ENCODE measurements at places on chromosomes 5 and 9.

DNA sequence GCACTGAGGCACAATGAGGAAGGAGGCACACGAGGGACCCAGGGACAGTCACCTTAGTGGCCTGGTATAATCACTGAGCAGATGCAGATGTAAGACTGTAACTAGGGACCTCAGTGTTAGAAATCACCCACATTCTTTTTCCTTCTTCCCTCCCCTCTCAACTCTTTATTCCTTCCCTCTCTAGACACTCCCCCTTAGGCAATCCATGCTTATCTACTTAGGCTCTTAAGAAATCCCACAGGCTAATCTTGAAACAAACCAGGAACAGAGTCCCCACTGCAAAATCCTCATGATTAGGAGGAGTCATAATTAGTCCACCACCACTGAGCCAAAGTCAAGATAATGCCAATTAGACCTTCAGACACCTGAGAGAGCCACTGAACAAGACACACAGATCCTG is 84.7 kb downstream of the ELAVL2 start:
- DNase-seq, result no peak

- DNase-seq, result no peak
These were observed 27.5 kb downstream of the STK10 start for GRCh38 chr5:172160506-172160905.

DNA sequence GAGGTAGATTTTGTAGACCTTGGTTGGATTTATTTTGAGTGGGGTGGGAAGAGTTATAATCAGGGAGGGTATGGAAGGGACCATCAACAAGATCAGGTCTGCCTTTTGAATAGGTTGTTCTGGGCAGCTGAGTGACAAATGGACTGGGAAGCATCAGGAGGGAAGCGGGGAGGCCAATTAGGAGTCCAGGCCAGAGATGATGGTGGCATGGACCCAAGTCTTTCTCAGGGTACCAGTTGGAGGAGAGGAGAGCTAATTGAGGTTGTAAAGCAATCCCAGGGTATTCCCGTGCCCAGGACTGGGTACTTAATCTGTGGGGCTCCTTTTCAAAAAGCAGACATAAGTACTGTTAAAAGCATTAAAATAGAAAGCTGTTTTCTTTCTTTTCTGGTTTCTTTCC is 88.9 kb downstream of the ARHGAP26 start:
- DNase-seq, result no peak

DNA sequence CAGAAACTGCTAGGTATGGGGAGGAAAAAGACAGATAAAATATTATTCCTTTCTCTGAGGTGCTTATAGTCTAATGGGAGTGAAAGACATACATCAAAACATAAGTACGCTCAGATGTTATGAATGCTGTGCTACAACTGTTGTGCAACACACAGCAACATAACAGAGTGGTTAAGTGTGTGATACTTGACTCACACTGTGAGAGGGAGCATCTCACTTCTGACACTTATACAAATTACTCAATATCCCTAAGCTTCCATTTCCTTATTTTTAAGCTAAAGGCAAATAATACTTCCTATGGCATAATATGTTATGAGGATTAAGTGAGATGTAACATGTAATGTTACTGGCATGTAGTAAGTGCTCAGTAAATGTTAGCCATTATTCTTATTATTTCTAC is 110.6 kb upstream of the FER start:
- DNase-seq, result no peak

DNA sequence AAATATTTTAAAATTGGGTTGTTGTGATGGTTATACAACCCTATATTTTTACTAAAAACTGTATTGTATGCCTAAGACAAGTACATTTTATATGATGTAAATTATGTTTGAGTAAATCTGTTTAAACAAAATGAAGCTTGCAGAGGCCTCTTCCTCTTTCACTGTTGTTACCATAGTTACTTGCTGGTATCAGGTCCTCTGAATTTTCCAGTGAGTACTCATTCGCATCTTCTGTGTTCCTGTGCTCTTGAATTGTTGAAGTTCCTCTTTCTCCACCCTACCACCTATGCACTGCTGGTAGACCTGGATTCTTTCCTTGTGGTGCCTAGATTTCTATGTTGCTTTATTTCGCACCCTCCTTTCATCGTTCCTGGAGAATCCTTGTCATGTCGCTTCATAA is 938.5 kb upstream of the ACO1 start:
- DNase-seq, result no peak

- DNase-seq, result peak; percentile 38
These were observed 1040.3 kb downstream of the TLE1 start for GRCh38 chr9:80649001-80649420.

DNA sequence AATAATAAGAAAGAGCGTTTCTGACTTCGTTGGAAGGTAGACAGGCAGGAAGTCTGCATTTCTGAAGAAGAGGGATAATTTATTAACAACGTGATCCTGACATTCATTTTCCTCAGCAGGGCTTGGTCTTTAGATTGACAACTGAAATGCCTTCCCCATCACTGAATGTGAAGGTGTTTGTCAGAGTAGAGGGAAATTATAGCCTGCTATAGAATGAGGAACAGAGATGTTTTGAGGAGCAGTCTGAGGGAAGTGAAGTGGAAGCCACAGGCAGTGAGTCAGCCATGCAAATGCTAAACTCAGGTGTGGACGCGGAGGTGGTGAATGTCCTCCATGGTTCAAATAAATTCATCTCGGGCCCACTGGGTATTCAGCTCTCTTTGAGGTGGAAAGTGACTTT is 30.5 kb downstream of the C7 start:
- DNase-seq, result no peak

- DNase-seq, result no peak
These were observed 80.2 kb upstream of the LIFR start for GRCh38 chr5:38636626-38637025.

DNA sequence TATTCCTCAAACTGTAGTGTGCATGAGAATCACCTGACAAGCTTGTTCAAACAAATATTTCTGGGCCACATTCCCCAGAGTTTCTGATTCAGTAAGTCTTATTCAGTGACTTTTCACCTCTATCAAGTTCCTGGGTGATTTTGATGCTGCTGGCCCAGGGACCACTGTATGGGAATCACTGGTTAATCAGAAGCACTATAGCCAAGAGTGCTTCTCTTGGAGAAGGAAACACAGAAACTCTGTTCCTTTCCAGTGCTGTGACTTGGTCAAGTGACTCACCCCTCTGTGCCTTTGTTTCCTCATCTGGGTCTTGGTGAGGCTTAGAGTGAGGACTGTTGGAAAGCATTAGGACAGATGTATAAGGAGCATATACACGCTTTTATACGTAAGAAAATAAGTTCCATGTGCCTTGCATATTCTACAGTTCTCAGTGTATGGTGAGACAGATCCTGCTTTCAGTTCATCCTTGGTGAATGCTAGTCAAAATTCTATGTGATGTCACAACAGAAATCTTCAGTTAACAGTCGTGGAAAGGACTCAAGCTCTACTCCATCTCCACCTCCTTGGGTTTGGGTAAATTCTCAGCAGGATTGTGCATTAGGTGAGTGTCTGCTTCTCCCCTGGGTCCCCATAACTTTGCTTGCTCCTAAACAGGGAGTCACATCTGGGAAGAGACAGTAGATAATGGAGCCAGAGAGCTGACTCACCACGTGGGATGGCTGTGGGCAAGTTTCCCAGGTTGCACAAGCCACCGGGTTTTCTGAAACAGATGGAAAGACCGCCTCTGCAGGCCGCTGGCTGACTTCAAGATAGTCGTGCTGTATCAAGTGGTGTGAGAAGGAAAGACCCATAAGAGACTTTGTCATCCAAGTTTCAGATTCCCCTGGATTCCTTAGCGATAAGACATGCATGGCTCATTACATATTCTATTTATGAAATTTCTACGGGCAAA is 117.0 kb downstream of the NXNL2 start:
- DNase-seq, result peak; percentile 90

GRCh38 chr9:114035221-114035844 is 42.8 kb downstream of the AMBP start:
- DNase-seq, result no peak

- DNase-seq, result no peak
These were observed 98.5 kb downstream of the ARSB start for GRCh38 chr5:78886341-78887230.

DNA sequence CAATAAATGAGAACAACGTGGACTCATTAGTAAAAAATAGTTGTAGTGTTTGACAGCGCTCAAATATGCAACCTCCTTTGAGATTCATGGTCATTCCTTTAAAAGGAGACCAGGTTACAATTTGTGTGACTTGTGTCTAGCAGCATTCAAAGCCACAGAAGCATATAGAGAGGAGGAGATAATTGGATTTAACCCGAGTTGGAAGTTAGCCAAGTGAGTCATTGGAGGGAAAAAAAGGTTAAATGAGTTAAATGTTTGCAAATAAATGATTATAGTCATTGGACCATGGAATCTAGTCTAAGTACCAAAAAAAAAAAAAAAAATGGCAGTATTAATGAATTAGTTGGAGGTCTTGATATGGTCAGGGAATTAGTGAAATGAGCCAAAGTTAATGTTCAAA is 90.9 kb downstream of the ITGA1 start:
- DNase-seq, result no peak

GRCh38 chr9:130860458-130861316 is 25.6 kb downstream of the ABL1 start:
- DNase-seq, result no peak

GRCh38 chr9:38047301-38048251 is 21.5 kb downstream of the SHB start:
- peak; percentile 65 for DNase-seq

GRCh38 chr9:68627104-68627503 is 77.9 kb upstream of the PIP5K1B start:
- DNase-seq, result no peak

DNA sequence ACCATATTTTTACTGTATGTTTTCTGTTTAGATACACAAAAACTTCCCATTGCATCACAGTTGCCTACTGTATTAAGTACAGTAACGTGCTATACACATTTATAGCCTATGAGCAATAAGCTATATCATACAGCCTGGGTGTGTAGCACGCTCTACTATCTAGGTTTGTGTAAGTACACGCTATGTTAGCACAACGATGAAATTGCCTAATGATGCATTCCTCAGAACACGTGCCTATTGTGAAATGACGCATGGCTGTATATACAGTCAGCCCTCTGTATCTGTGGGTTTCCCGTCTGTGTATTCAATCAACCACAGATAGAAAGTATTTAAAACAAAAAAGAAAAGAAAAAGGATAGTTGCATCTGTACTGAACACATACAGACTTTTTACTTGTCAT is 64.2 kb downstream of the SGCD start:
- no peak for DNase-seq

DNA sequence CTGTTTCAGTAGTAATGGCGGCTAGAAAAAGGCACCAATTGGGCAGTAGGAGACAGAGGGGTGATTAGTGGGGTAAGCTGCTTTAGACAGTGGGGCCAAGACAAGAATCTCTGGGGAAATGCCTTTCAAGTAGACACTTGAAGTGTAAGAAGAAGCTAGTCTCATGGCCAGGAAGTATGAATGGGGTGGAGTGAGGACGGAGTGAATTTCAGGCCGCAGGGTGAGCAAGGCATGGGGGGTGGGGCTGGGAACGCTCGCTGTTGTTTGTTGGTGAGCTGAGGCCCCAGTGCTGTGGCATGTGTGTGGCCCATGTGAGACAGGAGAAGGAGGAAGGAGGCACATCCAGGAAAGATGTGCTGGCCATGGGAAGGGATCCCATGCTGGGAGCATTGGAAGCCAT is 149.2 kb upstream of the NFIL3 start:
- DNase-seq, result no peak

DNA sequence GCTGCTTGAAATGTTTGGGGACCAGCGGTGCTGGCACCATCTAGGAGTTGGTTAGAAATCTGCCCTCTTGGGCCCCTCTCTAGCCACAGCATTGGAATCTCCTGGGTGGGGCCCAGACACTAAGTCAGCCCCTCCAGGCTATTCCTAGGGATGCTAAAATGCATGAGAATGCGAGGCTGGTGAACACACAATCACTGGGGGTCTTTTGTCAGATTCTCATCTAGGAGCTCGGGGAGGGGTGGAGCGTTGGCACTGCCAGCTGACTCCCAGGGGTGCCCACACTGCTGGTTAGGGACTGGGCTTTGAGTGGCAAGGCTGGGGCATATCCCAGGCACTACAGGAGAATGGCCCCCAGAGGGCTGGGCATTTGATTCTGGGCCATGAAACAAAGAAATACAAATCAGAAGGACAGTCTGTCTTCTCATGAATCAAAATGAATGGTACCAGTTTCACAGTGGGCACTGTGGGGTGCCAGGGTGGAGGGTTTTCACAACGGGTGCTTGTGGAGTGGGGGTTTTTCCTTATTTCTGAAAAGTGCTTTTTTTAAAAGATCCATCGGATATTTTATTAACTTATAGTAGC is 127.8 kb upstream of the RAPGEF1 start:
- no peak for DNase-seq

DNA sequence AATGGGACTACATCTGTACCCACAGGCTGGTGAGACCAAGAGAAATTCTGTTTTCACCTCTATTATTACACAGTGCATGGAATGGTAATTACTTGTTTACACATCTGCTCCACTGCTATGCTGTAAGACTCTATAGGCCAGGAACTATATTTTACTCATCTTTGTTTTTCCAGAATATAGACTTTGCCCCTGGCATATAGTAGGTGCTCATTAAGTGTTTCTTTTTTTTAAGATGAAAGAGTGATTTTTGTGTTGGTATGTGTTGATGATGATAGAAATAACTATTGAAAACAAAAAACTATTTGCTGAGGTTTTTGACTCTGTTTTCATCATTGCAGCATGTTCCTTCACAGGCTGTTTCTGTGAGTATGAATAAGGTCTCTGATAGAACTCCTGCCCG is 294.7 kb downstream of the CSNK1G3 start:
- no peak for DNase-seq

DNA sequence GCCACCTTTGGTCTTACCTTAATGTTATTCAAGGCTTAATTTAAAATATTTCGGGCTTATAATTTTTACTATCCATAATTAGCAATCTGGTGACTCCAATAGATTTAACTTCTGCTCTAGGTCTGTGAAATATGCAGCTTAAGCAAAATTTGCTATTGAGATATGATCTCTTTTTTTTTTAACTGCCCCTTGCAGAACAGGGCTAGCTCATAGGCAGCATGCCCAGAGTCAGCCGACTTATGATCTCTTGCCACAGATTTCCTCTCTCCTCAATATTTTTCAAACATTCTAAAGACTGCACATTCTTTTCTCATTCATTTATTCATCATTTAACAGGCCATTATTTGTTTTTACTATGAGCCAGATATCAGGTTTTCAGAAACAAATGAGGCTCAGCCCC is 4.5 kb downstream of the TTC23L start:
- no peak for DNase-seq

Data from H54 (cell line).